CD8-positive, alpha-beta memory T cell (primary cell): ENCODE measurements at places on chromosomes 12 and 14. TPM values are rescaled to one million over a fixed set of nuclear protein-coding genes. Genes with fewer than 3 reads are reported as not detected.

Gene IFNG-AS1
- polyA plus RNA-seq: 35.4 TPM

DNA sequence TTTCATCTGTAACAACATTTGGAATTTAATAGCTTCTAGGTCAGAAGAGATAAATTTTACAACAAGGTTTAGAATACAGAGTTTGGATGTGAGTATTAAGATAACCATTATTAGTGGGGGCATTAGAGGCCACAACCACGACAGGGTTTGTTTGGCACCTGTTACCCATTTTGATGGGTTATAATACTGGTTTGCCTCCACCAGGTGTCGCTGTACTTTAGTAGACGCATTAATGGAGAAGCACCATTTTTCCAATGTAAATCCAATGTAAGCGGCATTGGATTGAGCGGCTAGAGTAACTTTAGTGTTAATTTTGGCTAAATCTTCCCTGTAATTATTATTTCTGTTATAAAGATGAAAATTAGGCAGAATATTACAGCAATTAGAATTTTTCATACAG, 136.2 kb downstream of the SLCO1B3 start:
- DNase-seq: no peak

GRCh38 chr12:31631023-31631724, 28.3 kb upstream of the ETFBKMT start:
- DNase-seq: no peak

GRCh38 chr12:67661311-67662021, 12.9 kb downstream of the DYRK2 start:
- no peak for DNase-seq
